Activated T-helper 17 cell treated with anti-CD3 and anti-CD28 coated beads, Interleukin-2, amount 50 U/mL, for 72 hours (primary cell): ENCODE measurements at places on chromosomes 2 and 18.

GRCh38 chr2:217662984-217663602, 339.7 kb downstream of the TNS1 start:
- no peak for ATAC-seq

GRCh38 chr2:206823178-206823577, 57.8 kb downstream of the FASTKD2 start:
- no peak for ATAC-seq

GRCh38 chr2:226270285-226271058, 529.1 kb downstream of the IRS1 start:
- no peak for ATAC-seq

GRCh38 chr2:187129868-187130267, 280.9 kb upstream of the ZSWIM2 start:
- ATAC-seq = no peak

- ATAC-seq = no peak
Measured at GRCh38 chr2:138210487-138210886, 246.2 kb downstream of the HNMT start.
